NCI-H2171 (cell line): ENCODE measurements at places on chromosomes 4 and X.

DNA sequence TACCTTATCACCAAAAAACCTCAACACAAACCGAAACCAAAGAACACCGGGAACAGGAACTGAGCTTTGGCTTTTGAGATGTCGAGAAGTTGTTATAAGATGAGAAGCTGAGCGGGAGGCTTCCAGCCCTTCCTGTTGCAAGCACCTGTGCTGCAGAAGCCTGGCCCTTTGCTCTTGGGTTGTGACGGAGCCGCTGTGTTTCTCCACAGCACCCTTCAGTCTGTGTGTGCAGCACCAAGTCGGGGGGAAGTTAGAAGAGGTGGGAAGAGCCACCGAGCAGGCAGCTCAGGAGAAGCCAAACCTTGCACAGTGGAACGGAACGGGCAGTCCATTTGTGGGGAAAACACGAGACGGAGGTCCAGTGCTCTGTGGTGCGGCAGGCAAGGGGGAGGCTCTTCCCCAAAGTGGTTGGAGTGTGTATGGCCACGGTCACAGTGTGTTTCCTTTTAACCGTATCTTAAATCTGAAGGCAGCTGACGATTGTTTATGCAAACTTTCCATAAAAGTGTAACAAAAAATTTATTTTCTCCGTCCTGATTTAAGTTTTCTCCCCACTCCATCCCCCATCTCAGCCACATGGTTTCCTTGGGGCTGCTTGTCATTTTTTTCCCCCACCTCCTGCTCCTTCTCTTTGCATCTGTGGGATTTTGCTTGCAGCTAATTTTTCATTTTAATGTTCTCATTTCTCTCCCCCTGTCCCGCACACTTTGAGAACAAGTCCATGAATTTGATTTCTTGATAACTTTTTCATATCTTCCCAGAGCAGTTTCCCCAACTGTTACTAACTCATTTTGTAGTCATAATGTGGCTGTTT lies 123.7 kb downstream of the STOX2 start:
- DNase-seq = no peak

GRCh38 chrX:131841496-131842437 lies 181.3 kb upstream of the STK26 start:
- peak; percentile 18 for DNase-seq

DNA sequence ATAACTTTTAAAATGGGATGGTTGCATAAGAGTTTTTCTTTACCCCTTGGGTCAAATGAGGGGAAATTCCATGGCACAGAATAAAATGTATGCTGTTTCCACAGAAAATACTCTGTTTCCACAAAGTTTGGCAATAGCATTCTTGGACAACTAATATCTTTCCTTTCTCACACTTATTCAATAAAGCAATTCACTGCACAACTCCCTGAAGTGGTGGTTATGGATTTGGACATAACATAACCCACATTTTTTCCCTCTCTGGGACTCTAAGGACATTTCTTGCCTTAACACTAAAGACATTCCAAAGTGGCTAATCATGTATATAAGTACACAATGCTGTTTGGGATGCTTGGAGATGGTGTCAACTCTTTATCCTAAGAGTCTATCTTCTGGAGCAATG lies 51.7 kb upstream of the GPM6B start:
- no peak for DNase-seq

DNA sequence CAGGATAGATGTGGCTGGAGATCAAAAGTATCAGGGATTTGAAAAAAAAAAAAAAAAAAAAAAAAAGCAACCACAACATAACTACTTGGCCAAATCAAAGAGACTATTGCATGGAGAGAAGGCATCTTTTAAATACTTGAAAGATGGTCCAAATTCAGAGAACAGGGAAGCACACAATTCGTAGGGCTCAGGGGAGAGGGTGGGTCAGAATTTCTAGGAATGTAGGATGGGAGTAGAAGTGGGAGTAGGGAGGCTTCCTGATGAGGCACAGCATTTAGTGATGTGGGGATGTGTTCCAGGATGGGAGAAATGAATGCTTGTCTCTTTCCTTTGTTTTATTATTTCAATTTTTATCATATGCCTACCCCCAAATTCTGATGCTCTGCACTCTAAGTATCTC lies 36.3 kb downstream of the RTL3 start:
- no peak for DNase-seq

DNA sequence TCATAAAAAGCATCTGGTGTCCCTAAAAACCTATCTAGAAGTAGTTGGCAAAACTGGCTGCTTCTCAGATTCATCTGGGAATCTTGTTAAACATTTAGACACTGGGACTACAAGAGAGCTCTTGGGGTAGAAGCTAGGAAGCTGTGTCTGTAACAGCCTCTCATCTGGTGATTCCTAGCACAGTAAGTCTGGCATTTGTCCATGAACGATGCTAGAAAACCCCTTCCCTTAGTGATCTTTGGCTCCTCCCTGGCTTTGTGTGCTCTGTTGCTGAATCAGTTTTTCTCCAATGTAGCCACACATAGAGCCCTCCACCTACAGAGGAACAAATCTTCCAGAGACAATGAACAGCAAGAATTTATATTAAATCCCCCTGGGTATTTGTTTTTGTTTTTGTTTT lies 951.7 kb upstream of the LCORL start:
- DNase-seq = no peak

DNA sequence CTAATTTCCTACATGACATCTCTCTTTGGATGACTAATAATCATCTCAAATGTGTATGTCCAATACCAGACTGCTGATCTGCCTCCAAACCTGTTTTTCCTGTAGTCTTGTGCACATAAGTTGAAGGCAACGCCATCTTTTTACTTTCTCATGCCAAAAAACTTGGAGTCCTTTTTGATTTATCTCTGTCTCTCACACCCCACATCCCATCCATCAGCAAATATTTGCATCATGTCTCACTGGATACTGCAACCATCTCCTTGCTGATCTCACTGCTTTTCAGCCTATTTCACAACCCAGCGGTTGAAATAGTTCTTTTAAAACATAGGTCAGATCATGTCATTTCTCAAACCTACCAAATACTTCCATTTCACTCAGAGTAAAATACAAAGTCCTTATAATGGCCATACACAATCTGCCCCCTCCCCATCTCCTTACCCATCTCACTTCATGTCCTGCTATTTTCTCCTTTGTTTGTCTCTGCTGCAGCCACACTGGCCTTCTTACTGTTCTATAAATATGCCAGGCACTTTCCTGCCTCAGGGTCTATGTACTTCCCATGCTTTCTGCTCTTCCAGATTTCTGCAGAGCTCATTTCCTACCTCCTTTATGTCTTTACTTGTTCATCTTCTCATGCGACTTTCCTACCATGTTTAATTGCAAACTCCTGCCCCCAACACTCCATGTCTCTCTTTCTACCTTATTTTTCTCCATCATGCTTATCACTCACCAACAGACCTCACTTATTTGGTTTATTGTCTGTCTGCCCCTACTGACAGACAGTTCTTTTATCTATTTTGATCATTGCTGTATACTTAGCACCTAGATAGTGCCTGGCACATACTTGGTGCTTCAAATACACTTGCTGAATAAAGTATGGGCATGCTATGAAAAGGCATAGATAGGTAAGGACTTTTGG lies 98.8 kb downstream of the ANXA3 start:
- DNase-seq = no peak

- DNase-seq = no peak
Observed at GRCh38 chrX:100672966-100673365, 29.0 kb downstream of the SRPX2 start.

DNA sequence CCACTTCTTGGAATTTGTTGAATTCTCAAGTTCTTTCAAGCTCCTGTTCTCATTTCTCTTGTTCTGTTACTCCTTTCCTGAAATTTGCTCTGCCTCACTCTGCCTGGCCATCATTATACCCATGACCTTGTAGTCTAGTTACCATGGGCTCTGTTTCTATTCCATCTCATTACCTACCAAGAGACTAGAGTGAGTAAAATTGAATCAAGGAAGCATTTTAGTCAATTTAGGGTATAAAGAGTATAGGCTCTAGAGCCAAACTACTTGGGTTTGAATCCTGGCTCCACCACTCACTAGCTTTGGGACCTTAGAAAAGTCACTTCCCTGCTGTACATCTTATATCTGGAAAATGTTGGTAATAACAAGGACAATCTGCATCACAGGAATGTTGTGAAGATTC lies 2.2 kb downstream of the ALAS2 start:
- DNase-seq = no peak

DNA sequence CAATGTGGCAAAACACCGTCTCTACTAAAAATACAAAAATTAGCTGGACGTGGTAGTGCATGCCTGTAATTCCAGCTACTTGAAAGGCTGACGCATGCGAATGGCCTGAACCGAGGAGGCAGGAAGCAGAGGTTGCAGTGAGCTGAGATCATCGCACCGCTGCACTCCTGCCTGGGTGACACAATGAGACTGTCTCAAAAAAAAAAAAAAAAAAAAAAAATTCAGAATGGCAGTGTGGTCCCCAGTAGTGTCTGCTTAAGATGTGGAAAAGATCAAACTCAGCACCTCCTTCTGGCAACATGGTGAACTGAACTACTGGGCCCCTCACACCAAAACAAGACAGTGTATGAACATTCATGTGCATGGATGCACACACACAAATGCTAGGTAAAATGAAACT lies 32.2 kb downstream of the SMS start:
- DNase-seq = no peak

- DNase-seq = no peak
Observed at GRCh38 chrX:104284507-104284906, 29.8 kb upstream of the ESX1 start.

- DNase-seq = no peak
Observed at GRCh38 chr4:183602557-183603027, 56.4 kb downstream of the RWDD4 start.

GRCh38 chr4:2587213-2587823 lies 50.9 kb downstream of the FAM193A start:
- DNase-seq = no peak
